ENCODE measurements at places on chromosomes 2 and 18.
A peak's percentile ranks its signal among the peaks of the same experiment; 100 is the strongest.

DNA sequence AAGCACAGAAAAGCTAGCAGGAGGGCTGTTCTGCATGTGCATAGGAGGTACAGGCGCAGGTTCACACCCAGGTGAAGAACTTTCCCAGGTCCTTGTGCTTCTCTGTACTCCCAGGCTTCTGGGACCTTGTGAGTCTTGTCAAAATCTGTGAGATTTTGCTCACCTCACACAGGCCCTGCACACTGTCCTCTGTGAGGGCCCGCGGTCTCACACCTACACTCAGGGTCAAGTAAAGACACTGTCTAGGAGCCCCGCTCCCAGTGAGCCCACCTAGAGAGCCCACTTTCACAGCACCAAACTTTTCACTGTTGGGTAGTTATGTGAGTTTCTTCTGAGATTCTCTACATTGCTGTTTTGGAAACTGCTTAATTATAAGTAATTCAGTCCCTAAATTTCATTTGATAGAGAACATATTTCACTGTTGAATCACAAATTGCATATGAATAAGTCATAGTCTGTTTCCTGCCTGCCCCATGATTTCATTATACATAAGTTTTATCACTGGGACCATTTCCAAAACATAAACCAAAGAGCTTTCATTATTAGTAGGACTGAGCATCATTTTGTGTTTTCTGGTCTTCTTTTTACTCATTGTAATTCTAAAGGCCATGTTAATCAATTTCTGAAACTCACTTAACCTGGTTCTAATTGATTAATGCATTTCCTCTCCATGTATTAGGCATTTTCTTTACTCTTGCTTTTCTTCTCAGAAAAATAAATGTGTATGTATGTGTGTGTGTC lies 234.2 kb upstream of the SPOPL start:
- DNase-seq = no peak

DNA sequence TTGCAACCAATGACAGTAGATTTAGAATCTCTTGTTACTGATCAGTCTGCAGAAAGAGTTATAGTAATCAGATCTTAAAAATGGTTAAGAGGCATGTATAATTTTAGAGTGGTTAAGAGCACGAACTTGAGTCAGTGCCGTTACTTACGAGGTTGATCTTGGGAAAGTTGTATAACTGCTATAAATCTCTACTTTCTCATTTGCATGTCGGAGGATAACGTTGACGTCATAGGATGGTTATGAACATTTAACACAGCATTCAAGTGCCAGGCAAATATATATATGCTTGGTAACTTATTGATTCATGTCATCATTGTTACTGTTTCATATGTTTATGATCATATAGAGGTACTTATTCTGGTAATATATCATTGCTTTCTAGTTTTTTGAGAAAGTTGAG lies 146.2 kb downstream of the ARHGAP28 start:
- DNase-seq = no peak

- no peak for DNase-seq
These were observed 25.8 kb downstream of the GCKR start for GRCh38 chr2:27522400-27522945.

GRCh38 chr2:104433657-104434056 lies 420.3 kb upstream of the POU3F3 start:
- DNase-seq = no peak

DNA sequence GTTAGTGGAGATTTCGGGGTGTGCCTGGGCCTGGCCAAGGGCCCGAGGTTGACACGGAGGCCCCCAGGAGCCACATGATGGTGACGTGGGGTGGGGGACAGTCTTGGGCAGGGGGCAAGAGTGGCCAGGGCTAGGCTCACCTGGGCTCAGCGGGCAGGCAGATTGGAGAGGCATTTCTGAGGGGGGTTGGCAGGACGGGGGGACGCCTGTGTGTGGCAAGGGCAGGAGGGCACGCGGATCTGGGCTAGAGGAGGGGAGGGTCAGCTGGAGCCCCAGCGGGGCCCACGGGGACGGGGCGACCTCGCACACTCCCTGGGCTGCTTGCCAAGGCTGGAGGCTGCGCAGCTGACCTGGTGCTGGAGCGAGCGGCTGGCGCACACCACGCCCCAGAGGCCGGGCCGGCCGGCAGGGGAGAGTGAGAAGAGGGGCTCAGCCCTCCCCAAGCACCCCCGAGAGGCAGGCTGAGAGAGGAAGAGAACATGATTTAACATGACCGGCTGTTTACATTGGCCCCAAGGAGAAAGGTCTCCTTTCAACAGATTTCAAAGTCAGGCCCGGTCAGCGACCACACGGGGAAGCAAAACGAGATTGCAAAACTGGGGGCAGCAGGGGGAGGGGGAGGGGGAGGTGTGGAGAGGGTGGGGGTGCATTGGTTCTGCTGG lies 38.0 kb upstream of the SNED1 start:
- no peak for DNase-seq

- no peak for DNase-seq
These were observed 103.9 kb upstream of the DCC start for GRCh38 chr18:52236131-52236530.

GRCh38 chr2:178641498-178641897 lies 161.2 kb downstream of the PLEKHA3 start:
- no peak for DNase-seq

GRCh38 chr2:205680067-205680466 lies 2.2 kb upstream of the NRP2 start:
- peak; percentile 32 for DNase-seq

- DNase-seq = no peak
These were observed 102.7 kb downstream of the PTRHD1 start for GRCh38 chr2:24690524-24690923.

DNA sequence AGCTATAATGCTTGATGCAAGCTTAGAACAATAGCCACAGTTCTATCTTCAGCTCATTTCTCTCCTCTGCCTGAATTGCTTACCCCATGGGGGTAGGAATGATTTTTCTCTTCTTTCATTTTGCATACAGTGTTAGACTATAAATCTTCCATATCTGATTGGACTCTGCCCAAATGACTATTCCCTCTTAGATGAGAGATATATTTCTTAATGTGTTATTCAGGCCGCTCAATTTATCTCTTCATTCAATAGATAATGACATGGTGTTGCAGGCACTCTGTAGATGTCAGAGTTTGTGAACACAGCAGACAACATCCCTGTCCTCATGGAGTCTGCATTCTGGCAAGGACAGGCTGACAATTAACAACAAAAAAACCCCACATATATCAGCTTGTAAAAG lies 443.7 kb upstream of the CELF4 start:
- DNase-seq = no peak

- DNase-seq = no peak
These were observed 238.5 kb upstream of the FANCL start for GRCh38 chr2:58479535-58480140.

GRCh38 chr2:173196080-173196479 lies 120.4 kb downstream of the MAP3K20 start:
- DNase-seq = no peak

- no peak for DNase-seq
These were observed 216.3 kb downstream of the TMX3 start for GRCh38 chr18:68498636-68499035.

- no peak for DNase-seq
These were observed 105.0 kb downstream of the LTBP1 start for GRCh38 chr2:33051586-33052360.

GRCh38 chr18:8477615-8478014 lies 131.6 kb upstream of the RAB12 start:
- no peak for DNase-seq

GRCh38 chr2:80638783-80639182 lies 334.2 kb upstream of the LRRTM1 start:
- DNase-seq = no peak

- no peak for DNase-seq
These were observed 4.7 kb downstream of the ARMC9 start for GRCh38 chr2:231203087-231203486.

DNA sequence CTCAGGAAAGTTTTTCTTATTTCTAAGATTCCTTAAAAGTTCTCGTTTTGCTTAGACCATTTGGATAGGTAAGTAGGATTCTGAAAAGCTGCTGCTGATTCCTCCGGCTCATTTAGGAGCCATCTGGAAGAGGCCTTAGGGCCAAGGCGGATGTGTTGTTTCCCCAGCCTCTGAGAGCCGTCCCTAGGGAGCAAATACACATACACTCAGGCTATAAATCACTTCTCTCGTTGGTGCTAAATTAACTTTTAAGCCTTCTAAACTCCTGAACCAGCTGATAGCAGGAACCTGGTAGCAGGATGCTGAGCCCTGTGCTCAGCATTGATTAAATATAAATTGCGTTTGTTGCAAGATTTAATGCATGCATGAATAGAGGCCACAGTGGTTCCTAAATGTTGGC lies 109.8 kb downstream of the ADCYAP1 start:
- DNase-seq = no peak
